ENCODE measurements at places on chromosomes 12 and 14. TPM values are rescaled to one million over a fixed set of nuclear protein-coding genes. Genes with fewer than 3 reads are reported as not detected.

- H3K36me3 ChIP-seq, result peaks cover 3% of the 10 kb centered on the region
- peak overlapping the region; percentile 81 for H3K4me3 ChIP-seq
- peaks cover 4% of the 10 kb centered on the region for H3K4me1 ChIP-seq
- DNase-seq, result no peak
- peaks cover 78% of the 10 kb centered on the region for H3K27me3 ChIP-seq
- H3K27ac ChIP-seq, result no peak overlapping the region
Measured at GRCh38 chr12:102958073-102958829, 777 bp downstream of the ASCL1 start.

DNA sequence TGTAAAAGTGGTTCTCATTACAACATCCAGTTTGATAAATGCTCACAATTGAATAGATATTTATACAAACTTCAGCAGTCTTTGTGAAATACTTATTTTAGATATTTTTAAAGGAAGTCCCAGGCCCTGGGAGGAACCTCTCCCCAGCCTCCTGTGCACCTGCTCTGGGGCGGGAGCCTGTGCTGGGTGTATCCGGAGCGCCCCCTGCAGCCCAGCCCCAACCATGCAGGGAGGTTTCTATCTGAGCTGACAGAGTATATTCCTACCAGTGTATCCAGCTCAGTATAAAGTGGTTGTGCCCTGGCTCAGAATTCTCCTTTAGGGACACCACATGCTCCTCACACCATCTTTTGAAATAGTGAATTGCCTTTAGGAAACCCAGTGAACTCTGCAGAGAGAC, 851.8 kb downstream of the TMEM121 start:
- H3K27me3 ChIP-seq, result peaks cover 6% of the 10 kb centered on the region
- no peak overlapping the region for H3K27ac ChIP-seq
- H3K36me3 ChIP-seq, result peaks cover 2% of the 10 kb centered on the region
- peak; percentile 27 for DNase-seq
- H3K4me3 ChIP-seq, result no peak overlapping the region
- peaks cover 26% of the 10 kb centered on the region for H3K4me1 ChIP-seq

- H3K4me1 ChIP-seq, result peaks cover 5% of the 10 kb centered on the region
- peaks cover 40% of the 10 kb centered on the region for H3K27me3 ChIP-seq
- peaks cover 3% of the 10 kb centered on the region for H3K36me3 ChIP-seq
- H3K27ac ChIP-seq, result no peak within 1 kb of the TSS
- no peak for DNase-seq
Measured at GRCh38 chr12:41188058-41188840, at the start of gene PDZRN4. Gene PDZRN4 (plus strand): TSS chr12:41188320.

- no peak for DNase-seq
- H3K36me3 ChIP-seq, result no peaks in the 10 kb centered on the region
- no peak overlapping the region for H3K27ac ChIP-seq
- H3K27me3 ChIP-seq, result peaks cover 11% of the 10 kb centered on the region
Measured at GRCh38 chr12:77087427-77087826, 22.1 kb upstream of the E2F7 start.

DNA sequence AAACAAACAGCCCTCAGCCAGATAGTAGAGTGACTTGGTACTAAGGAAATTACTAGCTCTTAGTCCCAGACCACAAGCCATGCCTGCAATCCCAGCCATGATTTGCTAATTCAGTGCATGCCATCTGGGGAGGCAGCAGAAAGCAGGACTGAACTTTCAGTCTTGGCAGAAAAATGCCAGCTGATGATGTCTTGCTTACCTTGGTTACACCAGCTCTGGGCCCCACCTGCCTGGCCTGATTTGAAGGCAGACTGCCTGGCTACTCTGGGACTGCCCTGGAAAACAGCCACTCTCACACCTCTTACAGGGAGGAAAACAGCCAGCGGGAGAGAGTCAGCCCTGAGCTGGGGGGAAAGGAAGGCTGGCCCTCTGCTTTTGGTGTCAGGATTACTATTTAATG, 4.6 kb upstream of the UNC119B start:
- no peak for DNase-seq
- no peak overlapping the region for H3K27ac ChIP-seq
- no peak overlapping the region for H3K4me3 ChIP-seq
- no peaks in the 10 kb centered on the region for H3K27me3 ChIP-seq
- peaks cover 2% of the 10 kb centered on the region for H3K36me3 ChIP-seq

GRCh38 chr14:81085596-81085995, 130.2 kb downstream of the TSHR start:
- peaks cover 8% of the 10 kb centered on the region for H3K27me3 ChIP-seq
- peaks cover 3% of the 10 kb centered on the region for H3K36me3 ChIP-seq
- no peaks in the 10 kb centered on the region for H3K4me1 ChIP-seq
- no peak overlapping the region for H3K27ac ChIP-seq

DNA sequence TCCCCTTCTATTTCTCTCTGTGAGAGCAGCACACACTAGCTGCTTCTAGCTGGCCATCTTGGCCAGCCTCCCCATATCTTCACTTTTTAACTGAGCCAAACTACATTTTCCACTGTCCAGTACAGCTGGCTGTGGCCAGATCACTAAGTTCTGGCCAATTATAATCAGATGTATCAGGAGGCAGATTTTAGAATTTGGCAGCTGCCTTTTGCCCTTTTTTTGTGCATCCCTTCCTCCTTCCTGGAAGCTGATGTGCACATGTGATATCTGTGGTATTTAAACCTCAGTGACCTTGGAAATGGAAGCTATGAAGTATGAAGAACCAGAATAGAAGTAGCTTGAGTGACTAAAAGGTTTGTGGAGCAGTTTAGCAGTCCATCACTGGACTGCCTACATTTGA, 49.8 kb upstream of the ANO6 start:
- no peak overlapping the region for H3K4me3 ChIP-seq
- peaks cover 2% of the 10 kb centered on the region for H3K4me1 ChIP-seq
- H3K27me3 ChIP-seq, result peaks cover 14% of the 10 kb centered on the region
- no peak for DNase-seq
- H3K36me3 ChIP-seq, result peaks cover 7% of the 10 kb centered on the region
- H3K27ac ChIP-seq, result no peak overlapping the region

GRCh38 chr12:42761601-42762350, 172.2 kb upstream of the PRICKLE1 start:
- no peak overlapping the region for H3K27ac ChIP-seq
- H3K4me1 ChIP-seq, result no peaks in the 10 kb centered on the region
- H3K36me3 ChIP-seq, result no peaks in the 10 kb centered on the region
- DNase-seq, result no peak
- peaks cover 8% of the 10 kb centered on the region for H3K27me3 ChIP-seq

DNA sequence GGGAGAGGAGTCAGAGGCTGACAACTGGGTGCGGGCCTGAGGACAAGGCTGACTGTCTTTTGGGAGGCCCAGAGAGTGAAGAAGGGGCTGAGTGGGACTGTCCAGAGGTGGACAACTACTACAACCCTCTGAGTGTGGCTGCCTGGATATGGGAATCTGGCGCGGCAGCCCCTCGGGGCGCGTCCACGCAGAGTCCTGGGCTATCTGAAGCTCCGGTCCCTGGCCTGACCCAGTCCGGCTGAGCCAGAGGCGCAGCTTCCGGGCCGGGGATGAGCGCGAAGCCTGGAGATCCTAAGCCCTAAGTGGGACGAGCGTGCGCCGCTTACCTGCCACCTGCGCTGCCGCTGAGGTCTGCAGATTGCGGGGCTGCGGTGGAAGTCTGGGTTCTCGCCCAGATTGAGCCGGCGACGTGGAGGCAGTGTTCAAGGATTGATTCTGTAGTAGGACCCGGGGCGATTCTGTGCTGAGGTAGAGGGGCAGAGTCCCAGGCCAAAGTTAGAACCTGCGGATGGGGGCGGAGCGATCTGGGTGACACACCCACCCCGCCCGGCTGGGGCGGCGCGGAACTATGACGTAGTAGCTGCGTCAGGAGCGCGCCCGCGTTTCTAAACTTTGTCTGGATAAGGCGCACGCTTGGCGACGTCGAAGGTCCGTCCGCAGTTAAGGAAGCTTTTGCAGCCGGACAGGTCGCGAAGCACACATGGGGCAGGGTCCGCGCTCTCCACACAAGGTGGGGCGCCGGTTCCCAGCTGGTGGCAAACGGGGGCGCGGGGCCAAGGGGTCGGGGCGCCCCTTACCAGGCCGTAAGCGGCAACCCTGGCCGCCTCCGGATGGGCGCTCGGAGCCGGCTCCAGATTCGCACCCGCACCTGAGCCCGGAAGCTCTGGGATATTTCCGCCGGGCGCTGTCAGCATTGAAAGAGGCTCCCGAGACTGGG, at the start of the genes DHRS1 and NOP9:
Gene DHRS1, minus strand, starts transcription at position 526 of the 937 bp plus-strand sequence. CDS start 674 bp downstream, outside the sequence.
Gene NOP9, plus strand, starts transcription at position 596 of the 937 bp plus-strand sequence. Its CDS starts 105 bp downstream, at position 701.
- peak within 1 kb of the TSS; percentile 96 for H3K4me3 ChIP-seq
- H3K4me1 ChIP-seq, result peaks cover 30% of the 10 kb centered on the region
- peaks cover 10% of the 10 kb centered on the region for H3K36me3 ChIP-seq
- H3K27ac ChIP-seq, result peak within 1 kb of the TSS; percentile 93

- no peaks in the 10 kb centered on the region for H3K27me3 ChIP-seq
- no peak overlapping the region for H3K27ac ChIP-seq
- no peak for DNase-seq
- H3K4me1 ChIP-seq, result peaks cover 5% of the 10 kb centered on the region
Measured at GRCh38 chr12:45182511-45182910, 33.4 kb upstream of the ANO6 start.

DNA sequence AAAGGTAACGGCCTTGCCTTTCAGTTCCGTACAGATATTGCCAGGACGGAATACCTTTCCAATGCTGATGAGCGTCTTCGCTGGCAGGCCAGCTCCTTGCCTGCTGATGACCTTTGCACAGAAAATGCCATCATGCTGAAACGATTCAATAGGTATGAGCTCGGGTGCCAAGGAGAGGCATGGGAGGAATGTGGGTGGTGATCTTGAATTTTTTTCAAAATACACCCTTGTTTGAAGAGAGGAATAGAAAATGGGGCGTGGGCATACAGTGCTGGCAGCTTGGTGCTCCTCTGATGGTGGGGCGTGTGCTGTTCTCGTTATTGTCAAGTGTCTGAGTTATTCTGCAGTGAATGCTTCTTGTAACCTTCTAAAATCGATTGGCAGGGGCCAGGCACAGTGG, 52.5 kb downstream of the HSP90AA1 start:
- peaks cover 15% of the 10 kb centered on the region for H3K36me3 ChIP-seq
- H3K27ac ChIP-seq, result no peak overlapping the region
- no peaks in the 10 kb centered on the region for H3K4me1 ChIP-seq
- H3K27me3 ChIP-seq, result no peaks in the 10 kb centered on the region
- no peak overlapping the region for H3K4me3 ChIP-seq

DNA sequence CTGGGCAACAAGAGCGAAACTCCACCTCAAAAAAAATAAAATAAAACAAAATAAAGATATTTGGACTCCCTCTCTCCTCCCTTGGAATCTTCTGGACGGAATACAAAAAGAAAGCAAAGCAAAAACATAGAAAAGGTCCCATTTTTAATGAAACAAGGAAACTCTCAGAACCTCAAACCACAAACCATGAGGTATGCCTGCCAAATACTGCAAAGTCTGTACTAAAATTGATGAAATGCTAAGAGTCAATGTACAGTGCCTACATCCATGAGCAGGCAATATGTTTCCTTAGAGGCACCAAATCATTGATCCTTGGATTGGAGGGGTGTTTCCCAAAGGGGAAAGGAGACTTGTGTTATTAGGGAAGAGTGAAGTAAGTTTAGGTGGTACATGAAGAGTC, 8.2 kb upstream of the RPS6KA5 start:
- H3K27ac ChIP-seq, result no peak overlapping the region
- H3K36me3 ChIP-seq, result peaks cover 2% of the 10 kb centered on the region
- H3K27me3 ChIP-seq, result no peaks in the 10 kb centered on the region
- DNase-seq, result no peak
- H3K4me1 ChIP-seq, result peaks cover 44% of the 10 kb centered on the region

GRCh38 chr12:25459541-25459951, 93.5 kb downstream of the LMNTD1 start:
- peaks cover 4% of the 10 kb centered on the region for H3K27me3 ChIP-seq
- H3K36me3 ChIP-seq, result no peaks in the 10 kb centered on the region
- no peak overlapping the region for H3K27ac ChIP-seq
- DNase-seq, result no peak

DNA sequence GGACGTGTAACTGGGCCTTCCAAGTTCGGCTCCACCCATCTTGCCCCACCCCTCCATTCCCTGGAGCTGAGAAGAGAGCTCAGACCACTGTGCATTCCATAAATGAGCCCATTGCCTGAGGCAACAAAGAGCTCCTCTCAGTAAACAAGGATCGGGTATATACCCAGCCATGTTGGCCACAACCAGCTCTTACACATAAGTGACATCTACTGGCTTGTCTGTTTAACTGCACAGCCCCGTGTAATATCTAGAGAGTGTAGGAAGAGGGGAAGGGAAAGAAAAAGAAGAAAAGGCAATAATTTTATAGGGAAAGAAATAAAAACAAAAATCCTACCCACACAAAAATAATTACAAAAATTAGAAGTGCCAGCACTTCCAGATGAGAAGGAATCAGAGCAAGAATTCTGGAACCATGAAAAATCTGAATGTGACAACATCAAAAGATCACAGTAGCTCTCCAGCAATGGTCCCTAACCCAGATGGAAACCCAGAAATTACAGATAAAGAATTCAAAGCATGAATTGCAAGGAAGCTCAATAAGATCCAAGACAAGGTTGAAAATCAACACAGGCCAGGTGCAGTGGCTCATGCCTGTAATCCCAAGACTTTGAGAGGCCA, 308.1 kb downstream of the RPAP3 start:
- peaks cover 34% of the 10 kb centered on the region for H3K4me1 ChIP-seq
- no peak for DNase-seq
- H3K36me3 ChIP-seq, result peaks cover 13% of the 10 kb centered on the region
- no peak overlapping the region for H3K4me3 ChIP-seq

DNA sequence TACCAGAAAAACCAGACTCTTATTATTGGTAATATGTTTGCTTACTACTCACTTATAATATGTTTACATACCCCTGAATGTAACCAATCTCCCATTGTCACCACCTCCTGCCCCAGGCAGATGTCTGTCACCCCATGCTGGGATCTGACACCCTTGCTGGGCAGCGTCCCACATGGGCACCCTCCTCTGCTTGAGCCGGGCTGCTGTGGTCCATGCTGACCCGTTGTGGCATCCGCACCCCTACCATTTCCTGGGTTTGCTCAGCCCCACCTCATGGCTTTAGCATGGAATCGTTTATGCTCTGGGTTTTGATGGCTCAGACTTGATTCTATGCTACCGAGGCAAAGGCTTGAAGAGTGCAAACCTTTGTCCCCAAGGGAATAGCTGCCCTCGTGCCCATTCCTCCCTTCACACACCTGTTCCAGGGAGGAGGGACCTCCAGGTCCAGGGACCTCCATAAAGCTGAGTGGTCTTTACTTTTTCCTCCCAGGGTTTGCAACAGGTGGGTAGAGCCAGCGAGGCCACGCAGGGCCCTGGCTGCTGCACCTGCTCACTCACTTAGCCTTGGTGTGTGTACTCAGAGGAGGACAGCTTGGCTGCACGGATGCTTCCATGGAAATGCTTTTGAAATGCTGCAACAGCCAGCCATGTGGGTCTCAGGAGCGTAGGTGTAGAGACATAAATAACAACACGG, 68.7 kb downstream of the PRMT8 start:
- H3K27ac ChIP-seq, result no peak overlapping the region
- H3K36me3 ChIP-seq, result peaks cover 11% of the 10 kb centered on the region
- H3K4me1 ChIP-seq, result peaks cover 13% of the 10 kb centered on the region

ACVRL1 gene
- total RNA-seq, result not detected

PRB2 gene
- not detected for total RNA-seq

IL31 gene
- not detected for total RNA-seq

MGAT4C gene
- not detected for total RNA-seq

RERG gene
- not detected for total RNA-seq

CD9 gene
- total RNA-seq, result 28.0 TPM

KRT76 gene
- total RNA-seq, result not detected

KLHL33 gene
- total RNA-seq, result 0.39 TPM

TTC5 gene
- 16.5 TPM for total RNA-seq

TCL1B gene
- not detected for total RNA-seq

ACRBP gene
- 90.0 TPM for total RNA-seq

ANKRD33 gene
- not detected for total RNA-seq

All from T-helper 17 cell (primary cell).